NCI-H446 (cell line): ENCODE measurements at places on chromosomes 1 and 21.

DNA sequence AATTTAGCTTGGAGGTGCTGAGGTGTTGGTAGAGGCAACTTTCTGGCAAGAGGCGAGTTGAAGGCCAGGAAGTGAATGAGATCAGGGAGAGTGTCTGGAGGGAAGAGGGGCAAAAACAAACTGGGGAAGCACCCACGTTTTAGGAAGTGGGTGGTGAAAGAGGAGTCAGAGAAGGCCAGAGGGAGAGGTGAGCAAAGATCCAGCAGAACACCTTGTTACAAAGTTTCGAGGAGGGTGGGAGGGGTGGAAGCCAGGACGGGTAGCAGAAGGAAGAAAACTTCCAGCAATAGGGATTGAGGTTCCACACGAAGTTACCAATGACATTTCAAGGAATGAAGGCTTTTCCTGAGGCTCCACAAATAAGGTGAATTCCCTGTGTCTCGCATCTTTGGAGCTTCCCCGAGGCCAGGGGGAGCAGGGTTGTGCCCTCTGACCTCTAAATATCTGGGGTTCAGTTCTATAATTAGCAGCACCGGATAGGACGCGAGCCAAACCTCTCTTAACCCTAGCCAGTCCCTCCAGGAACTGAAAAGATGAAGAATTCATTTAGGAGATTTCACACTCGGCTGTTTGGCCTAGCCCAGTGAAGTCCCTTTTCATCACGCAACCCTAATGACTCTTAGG lies 578 bp upstream of the SESN2 start:
- no peak for DNase-seq

- no peak for DNase-seq
These were observed 99.1 kb upstream of the ARTN start for GRCh38 chr1:43834280-43835081.

GRCh38 chr1:110544753-110545152 lies 25.8 kb upstream of the KCNA10 start:
- DNase-seq, result no peak

DNA sequence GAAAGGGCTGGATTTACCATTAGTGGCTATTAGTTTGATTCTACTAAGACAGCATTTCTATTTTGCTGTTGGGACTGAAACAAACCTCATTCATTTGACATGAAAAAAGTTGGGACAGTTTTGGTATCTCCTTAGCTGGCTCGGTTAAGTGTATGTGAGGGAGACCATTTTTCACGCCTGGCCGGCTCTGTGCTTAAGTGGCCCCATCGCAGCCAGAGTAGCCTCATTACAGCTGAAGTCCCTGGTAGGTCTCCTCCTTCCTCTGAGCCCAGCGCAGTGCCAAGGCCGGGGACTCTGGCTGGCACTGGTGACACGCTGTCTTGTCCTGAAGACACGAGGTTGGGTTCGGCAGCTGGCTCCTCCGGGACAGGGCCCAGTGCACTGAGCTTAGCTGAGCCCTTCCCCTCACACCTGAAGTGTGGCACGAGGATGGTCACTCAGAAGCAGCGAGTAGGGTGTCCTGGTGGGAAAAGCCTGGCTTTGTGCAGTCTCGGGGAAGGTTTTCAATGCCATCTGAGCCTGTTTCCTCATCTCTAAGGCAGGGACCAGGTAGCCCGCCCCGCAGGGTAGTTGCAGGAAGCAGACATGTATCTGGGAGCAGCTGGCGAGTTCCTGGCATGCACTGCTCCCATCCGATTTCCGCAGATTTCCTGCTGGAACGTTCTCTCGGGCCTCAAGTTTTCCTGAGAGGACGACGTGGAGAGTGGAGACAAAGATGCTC lies 196.5 kb downstream of the DYRK1A start:
- DNase-seq, result no peak

- DNase-seq, result no peak
These were observed 35.2 kb upstream of the MAB21L3 start for GRCh38 chr1:116075990-116076389.

DNA sequence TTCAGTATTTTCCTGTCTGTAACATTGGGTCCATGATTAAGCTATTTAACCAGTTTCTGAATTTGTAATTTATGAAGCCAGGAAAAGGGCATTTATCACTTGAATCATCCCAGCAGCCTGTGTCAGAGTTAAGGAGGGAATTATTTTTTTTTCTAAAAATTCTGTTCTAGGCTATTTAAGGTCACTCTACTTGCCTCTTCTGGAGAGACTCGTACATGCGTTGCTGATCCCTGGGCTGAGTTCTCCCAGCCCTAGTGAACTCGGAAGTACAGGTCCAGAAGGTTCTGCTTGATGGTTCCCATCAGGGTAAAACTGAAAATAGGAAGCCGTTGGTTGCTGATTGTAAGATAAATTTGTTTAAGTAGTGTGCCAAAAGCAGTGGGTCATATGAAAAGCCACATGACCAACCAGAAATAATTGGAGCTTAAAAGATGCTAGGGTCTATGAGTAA lies 90.7 kb downstream of the GPR88 start:
- no peak for DNase-seq

- no peak for DNase-seq
These were observed 351.3 kb upstream of the RUNX1 start for GRCh38 chr21:35400233-35400939.

GRCh38 chr1:91744953-91745639 lies 140.9 kb downstream of the TGFBR3 start:
- no peak for DNase-seq

- no peak for DNase-seq
These were observed 95.6 kb downstream of the PTPRC start for GRCh38 chr1:198734323-198735008.

DNA sequence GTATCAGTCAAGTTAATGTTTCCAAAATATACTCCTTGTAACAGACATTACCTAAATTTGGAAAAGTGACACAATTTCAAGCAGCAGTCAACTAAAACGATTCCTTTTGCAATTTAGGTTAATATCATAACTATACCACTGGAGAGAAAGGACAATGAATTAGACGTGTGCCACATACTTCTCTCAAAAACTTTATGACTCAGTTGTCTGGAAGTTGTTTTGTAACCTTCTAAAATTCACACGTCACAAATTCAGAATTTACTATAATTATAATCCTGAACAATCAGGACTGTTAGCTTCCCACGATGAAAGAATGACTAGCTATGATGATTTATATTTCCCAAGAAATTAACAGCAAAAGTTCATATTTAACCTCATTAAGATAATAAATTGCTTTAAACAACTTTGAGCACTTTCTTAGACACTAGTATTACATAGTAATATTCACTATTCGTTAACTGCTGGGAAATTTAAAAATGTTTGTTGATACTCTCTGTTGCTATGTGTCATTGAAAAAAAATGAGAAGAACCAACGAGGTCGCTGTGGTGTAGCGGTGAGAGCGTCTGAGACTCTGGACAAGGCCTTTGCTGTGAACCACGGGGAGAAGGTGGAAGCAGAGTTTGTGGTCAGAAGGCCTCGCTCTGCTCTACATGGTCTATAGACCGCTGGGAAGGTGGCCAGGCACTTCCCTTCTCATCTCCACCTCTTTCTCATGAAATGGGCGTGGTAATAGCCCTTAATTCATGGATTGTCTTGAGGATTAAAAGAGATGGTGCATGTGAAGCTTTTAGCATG lies 27.9 kb upstream of the BATF3 start:
- DNase-seq, result no peak

DNA sequence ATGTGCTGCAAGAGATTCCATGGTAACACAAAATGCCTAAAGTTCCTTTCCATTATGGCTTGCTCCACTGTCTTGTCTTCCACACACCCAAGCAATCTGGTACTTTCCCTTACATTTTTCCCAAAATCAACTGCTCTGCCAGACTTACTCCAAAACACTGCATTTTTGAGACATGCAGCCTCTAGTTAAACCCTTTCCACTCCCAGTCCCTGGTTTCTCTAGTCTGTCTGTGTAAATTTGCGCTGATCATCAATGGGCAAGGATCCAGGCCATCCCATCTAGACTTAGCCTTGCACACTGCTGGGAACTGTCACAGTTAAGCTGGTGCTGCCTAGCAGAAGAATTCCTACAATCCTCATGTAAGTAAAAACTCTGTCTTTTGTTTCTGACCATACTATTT lies 47.8 kb downstream of the DAB1 start:
- DNase-seq, result no peak

DNA sequence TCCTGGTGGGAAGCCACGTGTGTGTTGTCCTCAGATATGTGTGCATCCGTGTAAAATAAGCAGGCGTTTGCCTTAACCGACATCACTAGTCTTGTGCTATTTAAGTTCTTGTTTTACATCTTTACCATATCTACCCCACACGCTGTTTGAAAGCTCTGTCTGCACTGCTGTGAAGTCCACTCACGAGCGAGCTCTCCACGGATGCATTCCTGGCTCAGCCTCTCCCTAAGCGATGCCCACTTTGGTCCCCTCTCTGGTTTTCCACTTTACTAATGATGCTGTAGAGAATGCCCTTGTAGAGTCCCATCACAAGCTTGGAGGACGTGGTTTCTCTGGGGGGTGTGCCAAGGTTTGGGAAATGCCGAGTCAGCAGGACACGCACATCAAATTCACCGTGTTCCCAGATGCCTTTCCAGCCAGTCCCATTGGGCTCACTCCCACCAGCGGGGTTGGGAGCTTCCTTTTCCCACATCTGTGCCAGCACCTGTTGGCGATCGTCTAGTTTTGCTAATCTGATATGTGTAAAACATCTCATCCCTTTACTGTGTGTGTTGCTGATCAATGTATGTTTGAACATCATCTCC lies 43.8 kb downstream of the ACTL8 start:
- DNase-seq, result no peak

DNA sequence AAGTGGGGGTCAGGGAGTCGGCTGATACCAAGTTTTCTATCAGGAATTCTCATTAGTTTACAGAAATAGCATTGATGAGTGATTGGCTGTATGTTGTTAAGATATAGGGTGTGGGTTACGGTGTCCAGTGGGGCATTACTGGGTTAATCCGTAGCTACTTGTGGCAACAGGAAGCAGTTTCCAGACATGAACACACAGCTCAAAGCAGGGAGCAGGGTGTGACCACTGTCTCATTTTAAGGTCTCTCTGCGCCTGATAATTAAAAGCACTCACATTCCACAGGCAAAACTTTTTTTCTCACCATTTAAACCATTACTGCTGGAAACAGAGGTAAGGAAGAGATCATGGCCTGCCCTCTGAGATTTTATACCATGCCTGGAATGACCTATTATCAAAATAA lies 114.9 kb downstream of the SIK1 start:
- no peak for DNase-seq

DNA sequence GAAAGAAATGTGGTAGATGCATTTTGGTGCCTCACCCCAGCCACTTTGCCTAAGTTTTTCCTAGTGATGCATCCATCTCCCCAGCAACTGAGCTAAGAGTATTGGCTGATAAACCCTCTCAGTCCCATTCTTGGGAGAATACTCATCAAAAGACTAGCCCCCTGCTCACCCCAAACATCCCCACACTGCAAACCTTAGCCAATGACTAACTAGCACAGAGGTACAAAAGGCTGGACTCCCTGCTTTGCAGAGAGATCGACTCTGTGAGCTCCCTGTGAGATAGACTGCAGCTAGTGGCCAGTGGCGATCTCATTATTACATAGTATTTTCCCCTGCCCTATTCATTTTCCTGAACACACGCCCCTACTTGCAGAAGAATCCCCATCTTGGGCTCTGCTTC lies 155.3 kb downstream of the HHIPL2 start:
- no peak for DNase-seq
